A549 treated with RU486 at 1 μM for 4 hours (cell line): ENCODE measurements at places on chromosomes 12 and 14. TPM values are rescaled to one million over a fixed set of nuclear protein-coding genes. Genes with fewer than 3 reads are reported as not detected.

Gene MYF5
- total RNA-seq: not detected in 5 replicates

Gene SPTB
- 0.65 to 1.1 TPM (median 0.96 TPM) in 5 replicates for total RNA-seq

Gene CMA1
- total RNA-seq: not detected in 5 replicates

Gene SMARCD1
- 62.5 to 75.3 TPM (median 65.2 TPM) in 5 replicates for total RNA-seq

Gene KLRC4
- total RNA-seq: not detected in 5 replicates

Gene HCAR2
- total RNA-seq: 0.11 to 0.32 TPM (median 0.20 TPM) in 5 replicates

Gene CLEC4A
- 0.19 to 0.20 TPM in 2 of 5 replicates, not detected in the others for total RNA-seq

Gene KLRG1
- total RNA-seq: 1.1 to 1.9 TPM (median 1.5 TPM) in 5 replicates

Gene SLC7A8
- total RNA-seq: 0.27 to 0.80 TPM (median 0.55 TPM) in 5 replicates

Gene KLRK1
- 0.09 to 0.12 TPM in 2 of 5 replicates, not detected in the others for total RNA-seq

Gene MMP14
- 0.37 to 0.94 TPM (median 0.74 TPM) in 5 replicates for total RNA-seq

Gene B4GALNT1
- total RNA-seq: 29.9 to 52.0 TPM (median 44.1 TPM) in 5 replicates

Gene FOXA1
- total RNA-seq: 6.8 to 12.4 TPM (median 10.6 TPM) in 5 replicates

Gene PTHLH
- total RNA-seq: 33.7 to 38.2 TPM (median 35.7 TPM) in 5 replicates

Gene GXYLT1
- total RNA-seq: 4.6 to 16.1 TPM (median 14.6 TPM) in 5 replicates

Gene KLHDC1
- 0.17 to 0.76 TPM (median 0.36 TPM) in 5 replicates for total RNA-seq

Gene ITGA5
- 100 to 128 TPM (median 114 TPM) in 5 replicates for total RNA-seq

Gene HOXC6
- 4.2 to 5.4 TPM (median 4.5 TPM) in 5 replicates for total RNA-seq

Gene MUCL1
- not detected in 5 replicates for total RNA-seq

Gene OAS3
- total RNA-seq: 23.1 to 33.3 TPM (median 29.4 TPM) in 5 replicates

Gene GPR84
- not detected in 5 replicates for total RNA-seq

Gene KRT75
- 0.11 to 0.35 TPM (median 0.24 TPM) in 5 replicates for total RNA-seq

Gene SPRING1
- total RNA-seq: 13.7 to 27.9 TPM (median 23.5 TPM) in 5 replicates

Gene CD163
- not detected in 5 replicates for total RNA-seq

Gene SLC17A8
- 0.02 TPM in 1 of 5 replicates, not detected in the others for total RNA-seq

Gene DPPA3
- not detected in 5 replicates for total RNA-seq

Gene PIANP
- total RNA-seq: 0.51 to 1.1 TPM (median 0.81 TPM) in 5 replicates
